Transverse colon (tissue), 4 donors: ENCODE measurements at places on chromosomes 2 and 18. TPM values are rescaled to one million over a fixed set of nuclear protein-coding genes. Genes with fewer than 3 reads are reported as not detected.

DNA sequence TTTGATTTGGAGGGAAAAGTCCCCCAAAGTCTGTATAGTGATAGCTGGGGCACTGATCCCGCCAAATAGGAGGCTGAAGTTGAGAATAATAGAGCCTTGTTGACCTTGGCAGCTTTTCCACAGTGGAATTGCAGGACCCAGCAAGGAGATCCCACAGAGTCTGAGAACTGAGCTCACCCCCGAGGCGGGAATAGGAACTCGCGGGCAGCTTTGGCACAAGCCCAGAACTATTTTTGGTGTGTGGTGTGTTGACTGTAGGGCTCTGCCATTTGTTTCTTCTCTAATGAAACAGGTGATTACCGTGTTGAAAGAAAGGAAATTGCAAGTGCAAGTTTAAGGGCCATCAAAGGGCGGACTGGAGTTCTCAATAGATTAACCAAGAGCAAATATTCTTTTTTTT is 34.0 kb downstream of the SH3RF3 start:
- DNase-seq = no peak
- H3K27ac ChIP-seq = no peak overlapping the region
- no peak overlapping the region for H3K4me3 ChIP-seq
- H3K36me3 ChIP-seq = no peaks in the 10 kb centered on the region
- H3K4me1 ChIP-seq = peaks cover 21% of the 10 kb centered on the region

DNA sequence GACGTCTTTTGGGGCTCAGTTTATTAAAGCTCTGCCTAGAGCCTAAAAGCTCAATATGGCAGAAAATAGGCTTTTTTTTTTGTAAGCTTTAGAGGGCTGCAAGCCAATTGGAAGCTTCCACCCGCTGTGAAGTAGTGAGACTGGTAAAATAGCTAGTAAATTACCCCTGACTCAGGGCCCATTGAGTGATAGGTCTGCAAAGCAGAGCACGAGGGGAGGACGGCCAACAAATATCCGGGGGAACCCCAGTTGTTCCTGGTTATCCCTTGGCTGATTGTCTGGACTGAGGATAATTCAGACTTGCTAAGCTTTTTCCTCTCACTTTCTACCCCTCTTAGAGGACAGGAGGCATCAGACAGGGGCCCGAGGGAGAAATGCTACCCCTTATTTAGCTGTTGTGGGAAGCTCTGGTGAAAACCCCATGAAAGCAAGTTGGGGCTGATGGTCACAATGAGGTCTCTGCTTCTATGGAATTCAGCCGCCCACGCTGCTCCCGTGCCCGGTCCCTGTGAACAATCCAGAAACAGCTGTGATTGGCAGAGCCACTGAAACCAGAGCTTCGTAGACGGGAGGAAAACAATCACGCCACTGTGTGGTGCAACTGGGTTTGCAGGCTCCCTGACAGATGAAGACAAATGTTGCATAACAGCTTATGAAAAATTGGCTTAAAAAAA is 141.9 kb upstream of the LGALSL start:
- H3K27ac ChIP-seq = peak overlapping the region; percentile 53
- H3K4me1 ChIP-seq = peaks cover 15% of the 10 kb centered on the region
- H3K27me3 ChIP-seq = no peaks in the 10 kb centered on the region
- peak overlapping the region; percentile 14 for H3K4me3 ChIP-seq
- no peaks in the 10 kb centered on the region for H3K36me3 ChIP-seq
- peak; percentile 78 for DNase-seq

- H3K27ac ChIP-seq = no peak overlapping the region
- H3K4me1 ChIP-seq = no peaks in the 10 kb centered on the region
- no peaks in the 10 kb centered on the region for H3K36me3 ChIP-seq
- H3K4me3 ChIP-seq = no peak overlapping the region
- H3K27me3 ChIP-seq = no peaks in the 10 kb centered on the region
These were observed 355.8 kb downstream of the CCDC85A start for GRCh38 chr2:56539618-56540017.

GRCh38 chr2:37059841-37060240 is 24.3 kb downstream of the HEATR5B start:
- H3K4me3 ChIP-seq = no peak overlapping the region
- H3K27ac ChIP-seq = no peak overlapping the region
- peaks cover 80% of the 10 kb centered on the region for H3K36me3 ChIP-seq

GRCh38 chr2:68995916-68996315 is 17.1 kb upstream of the ANTXR1 start:
- H3K4me1 ChIP-seq = no peaks in the 10 kb centered on the region
- H3K27ac ChIP-seq = no peak overlapping the region
- DNase-seq = no peak
- H3K27me3 ChIP-seq = no peaks in the 10 kb centered on the region

GRCh38 chr18:75562216-75562615 is 134.7 kb upstream of the SMIM21 start:
- H3K27me3 ChIP-seq = no peaks in the 10 kb centered on the region
- no peak for DNase-seq
- H3K4me3 ChIP-seq = no peak overlapping the region
- H3K36me3 ChIP-seq = no peaks in the 10 kb centered on the region

GRCh38 chr2:120497261-120497977 is 151.5 kb downstream of the INHBB start:
- no peaks in the 10 kb centered on the region for H3K36me3 ChIP-seq
- H3K27me3 ChIP-seq = peaks cover 4% of the 10 kb centered on the region
- H3K4me1 ChIP-seq = no peaks in the 10 kb centered on the region
- H3K27ac ChIP-seq = no peak overlapping the region

- H3K27ac ChIP-seq = no peak overlapping the region
- no peak overlapping the region for H3K4me3 ChIP-seq
- DNase-seq = peak; percentile 35
- peaks cover 15% of the 10 kb centered on the region for H3K27me3 ChIP-seq
- H3K4me1 ChIP-seq = no peaks in the 10 kb centered on the region
These were observed 175.1 kb downstream of the GALNT1 start for GRCh38 chr18:35756506-35757117.

DNA sequence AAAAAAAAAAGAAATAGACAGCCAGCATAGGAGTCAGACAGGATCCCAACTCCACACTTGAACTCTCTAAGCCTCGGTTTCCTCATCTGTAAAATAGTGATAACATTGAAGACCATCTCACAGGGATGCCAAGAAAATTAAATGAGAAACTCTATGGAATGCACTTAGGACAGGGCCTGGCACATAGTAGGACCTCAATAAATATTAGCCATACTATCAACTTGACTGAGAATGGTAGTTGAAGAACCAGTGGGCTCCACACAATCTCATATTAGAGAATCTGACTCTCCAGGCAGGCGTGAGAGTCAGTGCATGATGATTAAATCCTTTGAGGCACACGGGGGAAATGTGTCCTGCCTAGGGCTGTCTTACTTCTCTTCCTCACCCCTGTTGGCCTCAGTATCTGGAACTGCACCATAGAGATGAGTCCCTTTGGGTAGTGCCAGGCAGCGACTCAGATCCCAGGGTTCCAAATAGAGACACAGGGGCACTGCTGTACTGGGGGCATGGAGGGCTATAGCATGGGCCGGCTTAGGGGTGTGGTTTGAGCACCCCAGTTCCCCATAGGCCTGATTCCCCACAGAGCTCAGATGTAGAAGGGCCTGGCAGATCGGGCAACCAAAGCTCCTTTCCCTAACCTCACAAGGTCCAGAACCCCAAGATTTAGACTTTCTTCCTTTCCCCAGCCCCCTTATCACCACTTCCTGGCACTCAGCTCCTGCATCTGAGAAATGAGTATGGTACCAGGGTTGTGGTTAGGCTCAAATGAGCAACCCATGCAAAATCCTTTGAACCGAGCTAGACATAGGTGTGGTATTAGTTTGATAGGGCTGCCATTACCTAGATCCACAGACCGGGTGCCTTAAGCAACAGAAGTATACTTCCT is 51.3 kb upstream of the CAB39 start:
- no peaks in the 10 kb centered on the region for H3K27me3 ChIP-seq
- H3K4me1 ChIP-seq = peaks cover 2% of the 10 kb centered on the region
- H3K36me3 ChIP-seq = no peaks in the 10 kb centered on the region

GRCh38 chr2:185181901-185182300 is 556.7 kb upstream of the FSIP2 start:
- H3K27ac ChIP-seq = no peak overlapping the region
- no peaks in the 10 kb centered on the region for H3K27me3 ChIP-seq
- no peak overlapping the region for H3K4me3 ChIP-seq
- DNase-seq = no peak
- no peaks in the 10 kb centered on the region for H3K4me1 ChIP-seq
- no peaks in the 10 kb centered on the region for H3K36me3 ChIP-seq

GRCh38 chr2:227932001-227932400 is 60.6 kb downstream of the DAW1 start:
- H3K4me3 ChIP-seq = no peak overlapping the region
- H3K36me3 ChIP-seq = no peaks in the 10 kb centered on the region
- no peaks in the 10 kb centered on the region for H3K4me1 ChIP-seq

DNA sequence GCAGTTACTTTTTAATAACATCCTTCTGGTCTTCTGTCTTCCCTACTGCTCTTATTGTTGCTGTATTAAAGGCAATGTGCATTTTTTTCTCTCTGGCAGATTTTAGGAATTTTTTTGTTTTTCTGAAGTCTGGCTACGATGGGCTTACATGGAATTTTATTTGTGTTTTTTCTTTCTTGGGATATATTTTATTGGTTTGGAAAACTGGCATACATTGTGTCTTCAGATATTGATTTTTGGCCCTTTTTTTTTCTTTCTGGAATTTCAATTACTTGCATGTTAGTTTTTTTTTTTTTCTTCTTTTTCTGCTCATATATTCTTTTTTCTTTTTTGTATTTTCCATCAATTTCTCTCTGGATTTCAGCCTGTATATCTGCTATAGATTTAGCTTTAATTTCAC is 442.1 kb upstream of the TRIB2 start:
- H3K36me3 ChIP-seq = no peaks in the 10 kb centered on the region
- H3K27ac ChIP-seq = no peak overlapping the region
- no peak overlapping the region for H3K4me3 ChIP-seq
- peaks cover 3% of the 10 kb centered on the region for H3K4me1 ChIP-seq

GRCh38 chr2:72475246-72475645 is 327.6 kb upstream of the CYP26B1 start:
- no peak for DNase-seq
- H3K27ac ChIP-seq = no peak overlapping the region
- H3K4me3 ChIP-seq = no peak overlapping the region
- no peaks in the 10 kb centered on the region for H3K27me3 ChIP-seq

DNA sequence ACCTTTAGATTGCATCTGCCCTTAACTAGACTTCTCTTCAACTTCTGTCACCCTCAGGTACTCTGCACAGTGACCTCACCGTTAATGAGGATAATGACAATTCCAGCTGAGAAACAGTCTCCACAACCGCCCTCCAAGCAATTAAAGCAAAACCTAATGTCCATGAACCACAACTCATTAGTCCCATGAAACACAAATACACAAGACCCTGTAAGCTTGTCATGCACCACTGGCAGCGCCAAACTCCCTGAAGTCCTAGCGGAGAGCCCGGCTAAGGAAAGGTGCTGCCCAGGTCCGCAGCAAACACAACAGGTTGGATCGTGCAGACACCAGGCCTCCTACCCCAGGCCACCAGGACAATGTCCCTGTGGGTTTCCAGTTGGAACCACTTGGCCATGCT is 7.4 kb downstream of the SMAD7 start:
- H3K4me1 ChIP-seq = peaks cover 98% of the 10 kb centered on the region
- H3K27ac ChIP-seq = peak overlapping the region; percentile 100

DNA sequence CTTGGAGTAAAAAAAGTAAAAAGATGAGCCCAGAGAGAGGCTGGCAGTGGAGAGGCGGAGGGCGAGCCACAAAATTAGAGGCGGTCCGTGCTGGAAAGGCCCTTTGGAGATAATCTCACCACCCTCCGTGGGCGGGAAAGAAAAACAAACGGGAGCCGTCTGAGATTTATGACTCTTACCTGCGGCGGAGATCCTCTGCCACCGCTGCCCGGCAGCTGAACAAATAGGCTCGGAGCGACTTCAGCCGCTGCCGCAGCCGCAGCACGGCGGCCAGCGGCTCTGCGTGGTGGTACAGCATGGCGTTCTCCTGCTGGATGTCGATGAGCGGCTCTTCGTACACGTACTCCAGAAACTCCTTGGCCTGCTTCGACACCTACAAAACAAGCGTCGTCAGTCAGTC is 94.6 kb downstream of the PLEKHM3 start:
- DNase-seq = peak; percentile 73
- no peaks in the 10 kb centered on the region for H3K36me3 ChIP-seq
- H3K4me3 ChIP-seq = no peak overlapping the region
- H3K4me1 ChIP-seq = peaks cover 35% of the 10 kb centered on the region
- H3K27ac ChIP-seq = peak overlapping the region; percentile 71

- H3K4me3 ChIP-seq = no peak overlapping the region
- no peak overlapping the region for H3K27ac ChIP-seq
- peaks cover 35% of the 10 kb centered on the region for H3K4me1 ChIP-seq
These were observed 1.4 kb downstream of the GMPPA start for GRCh38 chr2:219500135-219500534.

DNA sequence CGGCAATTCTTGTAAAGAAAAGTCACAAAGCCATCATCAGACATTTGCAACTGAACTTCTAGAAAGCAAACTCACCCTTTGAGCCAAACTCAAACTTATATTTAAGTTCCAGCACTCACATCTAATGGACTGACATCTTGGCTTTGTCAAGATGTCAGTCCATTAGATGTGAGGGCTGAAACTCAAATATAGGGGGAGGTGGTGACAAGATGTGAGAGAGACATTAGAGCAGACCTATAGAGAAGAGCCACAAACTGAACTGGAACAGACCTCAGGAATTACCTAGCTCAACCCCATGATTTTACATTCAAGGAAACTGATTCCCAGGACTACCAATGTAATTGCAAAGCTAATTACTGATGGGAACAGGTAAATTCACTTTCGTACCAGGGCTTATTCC is 543.8 kb downstream of the TNS1 start:
- no peaks in the 10 kb centered on the region for H3K36me3 ChIP-seq
- H3K4me3 ChIP-seq = no peak overlapping the region
- no peak for DNase-seq
- H3K27me3 ChIP-seq = no peaks in the 10 kb centered on the region
- H3K4me1 ChIP-seq = no peaks in the 10 kb centered on the region
- H3K27ac ChIP-seq = no peak overlapping the region

CABYR gene
- total RNA-seq = not detected

DHRS9 gene
- total RNA-seq = 20.9 TPM

SNTG2 gene
- total RNA-seq = 1.9 TPM

ANKRD30BL gene
- not detected for total RNA-seq

LOXHD1 gene
- 0.16 TPM for total RNA-seq
